ENCODE measurements at places on chromosomes 7 and 10.

- no peak for DNase-seq
Measured at GRCh38 chr10:1736972-1737221, 428 bp downstream of the ADARB2 start.

DNA sequence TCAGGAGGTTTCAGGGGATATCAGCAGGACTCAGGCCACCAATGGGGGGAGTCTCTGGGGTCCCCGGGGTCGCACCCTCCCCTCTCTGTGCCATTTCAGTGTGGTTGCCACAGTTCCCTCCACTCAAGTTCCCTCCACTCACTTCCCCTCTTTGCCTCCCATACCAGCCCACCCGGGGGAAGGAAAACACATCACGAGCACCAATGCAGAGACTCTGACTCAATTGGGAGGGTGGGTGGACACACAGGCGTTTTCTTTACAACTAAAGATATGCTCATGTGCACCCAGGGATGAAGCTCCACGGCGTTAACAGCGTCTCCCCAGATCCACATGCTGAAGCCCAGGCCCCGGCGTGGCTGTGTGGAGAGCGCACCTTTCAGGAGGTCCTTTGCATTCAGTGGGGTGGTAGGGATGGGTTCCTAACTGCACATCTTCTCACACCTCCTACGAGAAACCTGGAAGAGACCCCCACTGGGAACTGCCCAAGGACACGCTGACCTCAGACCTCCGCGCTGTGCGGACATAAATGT, 254.1 kb downstream of the ZMYND11 start:
- DNase-seq, result no peak

DNA sequence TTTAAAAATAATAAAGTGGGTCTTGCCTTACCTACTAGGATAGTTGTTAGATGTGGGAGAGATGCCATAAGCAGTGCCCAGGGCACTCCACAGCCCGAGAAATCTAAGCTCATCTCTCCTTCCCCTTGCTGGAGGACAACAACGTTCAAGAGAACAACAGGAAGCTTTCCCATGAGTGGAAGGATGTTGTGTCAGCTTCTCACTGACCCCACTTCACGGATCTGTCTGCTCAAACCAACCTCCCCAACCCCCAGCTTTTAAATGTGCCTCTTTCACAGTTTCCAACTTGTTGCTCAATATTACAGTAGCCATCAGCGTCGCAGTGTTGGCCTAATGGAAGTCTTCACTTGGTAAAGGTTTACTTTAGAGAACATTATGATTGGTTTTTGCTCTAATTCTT, 72.1 kb downstream of the PTPRE start:
- no peak for DNase-seq

DNA sequence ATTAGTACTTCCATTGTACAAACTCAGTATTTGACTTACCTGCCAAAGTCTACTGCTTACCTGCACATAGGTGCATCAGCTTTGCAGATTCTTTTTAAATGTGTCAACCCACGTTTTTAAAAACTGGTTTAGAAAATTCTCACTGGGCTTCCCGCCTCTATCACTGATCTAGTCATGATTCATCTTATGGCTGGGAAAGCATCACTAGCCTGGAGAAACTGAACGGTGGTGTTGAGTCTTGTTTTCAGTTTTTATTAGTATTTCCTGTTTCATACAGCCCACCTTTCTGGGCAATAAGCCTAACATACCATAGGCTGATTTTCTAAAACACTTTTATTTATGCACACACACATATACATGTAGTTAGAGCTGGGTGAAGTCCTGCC, 19.7 kb downstream of the DOCK1 start:
- no peak for DNase-seq

DNA sequence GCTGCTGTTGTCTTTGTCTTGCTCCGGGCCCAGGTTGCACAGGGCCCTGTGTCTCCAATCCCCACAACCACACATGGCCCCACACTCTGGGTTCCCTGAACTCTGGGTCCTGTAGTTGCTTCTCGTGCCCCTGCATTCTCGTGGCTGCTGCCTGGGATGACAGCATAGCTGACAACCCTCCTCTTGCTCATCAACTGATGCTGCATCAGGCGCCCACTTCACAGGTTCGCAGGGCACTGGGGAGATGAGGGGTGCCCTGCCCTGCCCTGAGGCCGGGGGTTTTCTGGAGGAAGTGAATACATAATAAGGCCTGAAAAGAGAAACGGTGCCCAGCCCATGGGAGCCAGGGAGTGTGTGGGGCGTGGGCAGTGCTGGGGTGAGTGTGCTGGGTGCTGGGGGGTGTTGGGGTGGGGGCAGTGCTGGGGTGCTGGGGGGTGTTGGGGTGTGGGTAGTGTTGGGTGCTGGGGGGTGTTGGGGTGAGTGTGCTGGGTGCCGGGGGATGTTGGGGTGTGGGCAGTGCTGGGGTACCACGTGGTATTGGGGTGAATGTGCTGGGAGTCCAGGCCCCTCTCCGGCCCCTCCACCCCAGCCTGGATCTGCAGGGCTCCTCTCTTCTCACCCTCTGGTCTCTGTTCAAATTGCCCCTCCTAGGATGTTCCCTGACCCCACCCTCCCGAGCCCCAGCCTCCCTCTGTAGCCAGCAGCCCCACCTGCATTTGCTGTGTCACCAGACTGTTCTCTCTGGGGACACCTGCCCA, 2.0 kb upstream of the MTG1 start:
- no peak for DNase-seq

DNA sequence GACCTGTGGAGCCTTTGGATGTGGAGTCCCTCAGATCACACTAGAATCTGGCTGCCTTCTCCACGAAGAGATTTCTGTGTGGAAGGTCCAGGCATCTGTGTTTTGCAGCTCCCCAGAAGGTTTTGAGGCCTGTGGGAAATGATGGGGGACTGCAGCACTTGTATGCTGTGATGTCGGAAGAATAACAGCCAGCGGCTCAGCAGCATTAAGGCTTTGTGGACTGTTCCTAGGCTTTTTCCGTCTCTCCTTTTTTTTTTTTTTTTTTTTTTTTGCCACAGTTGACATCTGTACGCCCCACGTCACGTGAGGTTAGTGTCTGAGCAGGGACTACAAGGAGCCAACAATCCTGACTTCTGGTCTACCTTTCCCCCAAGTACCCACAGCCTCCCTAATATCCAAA, 181.3 kb downstream of the PFKFB3 start:
- DNase-seq, result no peak

DNA sequence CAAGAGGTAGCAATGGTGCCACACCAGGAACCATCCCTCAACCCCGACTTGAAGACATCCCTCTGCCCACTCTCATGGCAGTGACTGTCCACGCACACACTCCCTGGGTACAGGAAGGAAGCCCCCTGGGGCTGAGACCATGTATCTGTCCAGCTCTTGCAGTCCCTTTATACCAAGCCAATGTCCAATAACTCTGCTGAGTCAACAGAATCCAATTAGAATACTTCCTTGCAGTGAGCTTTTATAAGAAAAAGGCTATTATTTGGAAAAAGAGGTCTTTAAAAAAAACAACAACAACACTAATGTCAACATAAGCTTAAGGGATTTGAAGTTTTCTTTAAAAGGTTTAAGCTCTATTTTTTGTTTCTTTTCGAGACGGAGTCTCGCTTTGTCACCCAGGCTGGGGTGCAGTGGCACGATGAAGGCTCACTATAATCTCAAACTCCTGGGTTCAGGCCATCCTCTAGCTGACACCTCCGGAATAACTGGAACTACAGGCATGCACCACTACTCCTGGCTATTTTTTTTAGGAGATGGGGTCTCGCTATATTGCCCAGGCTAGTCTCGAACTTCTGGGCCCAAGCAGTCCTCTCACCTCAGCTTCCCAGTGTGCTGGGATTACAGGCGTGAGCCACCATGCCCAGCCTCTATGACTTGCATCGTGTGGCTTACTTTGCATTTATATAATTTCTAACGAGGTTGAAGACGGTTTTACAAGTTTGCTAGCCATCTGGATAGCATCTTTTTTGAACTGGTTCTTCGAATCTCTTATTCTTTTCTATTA, 7.5 kb downstream of the BNIP3 start:
- DNase-seq, result no peak

- no peak for DNase-seq
Measured at GRCh38 chr7:66076462-66077329, 1.1 kb downstream of the ASL start.

DNA sequence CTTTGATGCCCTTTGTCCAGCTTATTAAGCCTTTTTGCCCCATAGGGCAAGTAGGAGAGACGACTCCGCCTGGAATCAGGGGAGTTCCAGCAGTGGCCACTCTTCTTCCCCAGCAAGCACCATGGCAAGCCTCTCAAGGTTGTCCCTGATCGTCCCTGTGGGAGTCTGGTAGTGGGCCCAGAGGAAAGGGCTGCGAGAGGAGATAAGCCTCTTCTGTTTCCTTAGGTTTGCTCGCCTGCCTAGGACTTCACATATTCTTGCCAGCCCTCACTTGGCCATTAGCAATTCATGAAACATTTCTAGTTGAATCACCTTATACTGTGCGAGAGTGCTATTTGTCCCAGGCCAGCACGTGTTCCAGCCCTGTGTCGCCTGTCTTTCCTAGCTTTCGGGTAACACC, 47.8 kb upstream of the CPN1 start:
- DNase-seq, result no peak

DNA sequence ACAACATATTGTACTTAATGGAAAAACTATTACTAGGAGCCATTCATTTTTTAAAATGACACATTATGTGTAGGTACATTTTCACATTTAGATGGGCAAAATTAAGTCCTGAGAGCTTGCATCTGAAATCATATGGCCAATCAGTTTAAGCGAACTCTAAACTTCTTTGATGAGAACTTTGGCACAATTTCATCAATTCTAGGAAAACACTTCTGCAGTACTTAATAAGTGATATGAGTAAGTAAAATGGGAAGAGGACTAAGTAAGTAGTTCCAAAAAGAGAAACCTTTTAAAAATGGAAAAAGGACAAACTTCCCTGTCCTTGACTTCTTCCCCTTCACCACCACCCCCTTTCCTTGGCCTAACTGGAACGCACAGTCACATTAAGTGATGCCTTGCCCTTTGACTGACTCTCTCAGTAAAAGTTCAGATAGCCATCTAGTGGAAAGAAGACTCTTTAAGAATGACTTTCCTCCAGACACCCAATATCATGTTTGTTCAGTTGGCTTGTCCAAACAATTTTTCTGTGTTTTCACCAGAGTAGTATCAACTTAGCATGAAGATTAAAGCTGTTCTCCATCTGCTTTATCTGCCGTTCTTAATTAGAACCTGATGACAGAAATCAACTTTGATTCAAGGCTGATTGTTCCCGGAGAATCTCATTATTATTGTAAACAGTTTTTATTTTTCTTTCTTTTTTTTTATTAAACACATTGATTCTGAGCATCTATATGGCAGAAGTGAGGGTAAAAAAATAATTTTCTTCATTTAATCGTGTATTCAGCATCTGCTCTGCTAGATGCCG, 45.1 kb downstream of the CNNM2 start:
- DNase-seq, result no peak

DNA sequence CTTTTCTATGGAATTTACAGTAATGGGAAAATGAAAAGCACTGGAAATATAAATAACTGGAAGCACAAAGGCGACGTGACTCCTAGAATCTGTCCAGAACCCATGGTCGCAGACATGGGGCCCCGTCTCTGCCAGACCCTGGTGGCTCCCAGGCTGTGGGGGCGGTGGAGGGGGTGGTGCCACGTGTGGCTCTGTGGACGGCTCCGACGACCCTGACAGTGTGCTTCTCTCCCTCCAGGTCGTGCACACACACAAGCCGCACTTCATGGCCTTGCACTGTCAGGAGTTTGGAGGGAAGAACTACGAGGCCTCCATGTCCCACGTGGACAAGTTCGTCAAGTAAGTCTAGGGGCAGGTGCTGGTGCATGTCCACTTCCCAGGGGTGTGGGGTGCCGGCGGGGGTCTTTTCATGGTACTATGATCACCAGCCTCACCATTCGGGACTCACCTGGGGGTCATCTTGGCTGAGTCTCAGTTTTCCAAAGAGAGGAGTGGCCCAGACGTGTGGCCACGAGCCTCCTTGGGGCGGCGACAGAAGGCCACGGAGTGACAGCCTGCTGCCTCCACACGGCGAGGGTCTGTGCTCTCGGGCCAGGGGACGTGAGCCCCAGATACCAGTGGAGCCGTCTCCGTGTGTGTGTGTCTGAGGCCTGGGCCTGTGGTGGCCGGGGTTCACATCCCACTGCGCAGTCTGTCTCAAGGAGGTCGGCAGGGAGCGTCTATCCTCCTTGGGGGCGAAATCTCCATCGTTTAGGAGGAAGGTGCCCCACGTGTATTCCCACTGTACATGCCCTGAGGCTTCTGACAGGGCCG, 108.2 kb downstream of the INPP5A start:
- DNase-seq, result no peak

DNA sequence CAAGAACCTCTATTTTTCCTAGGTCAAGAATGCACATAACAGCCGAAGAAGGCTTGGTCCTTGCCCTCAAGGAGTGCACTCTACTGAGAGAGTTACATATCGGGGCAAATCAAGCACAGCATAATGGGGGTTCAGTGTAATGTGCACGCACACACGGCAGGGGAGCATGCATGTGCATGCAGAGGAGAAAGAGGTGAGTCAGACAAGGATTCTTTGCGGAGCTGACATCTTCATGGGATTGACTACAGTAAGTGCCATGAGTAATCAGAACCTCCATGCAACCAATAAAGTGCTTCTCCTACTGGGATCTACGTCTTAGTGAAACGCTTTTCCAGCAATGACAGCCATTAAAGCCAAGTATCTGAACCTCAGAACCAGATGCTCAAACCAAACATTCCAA, 123.6 kb downstream of the RNF216 start:
- DNase-seq, result no peak

- DNase-seq, result no peak
Measured at GRCh38 chr7:50542132-50542531, 23.1 kb downstream of the DDC start.

DNA sequence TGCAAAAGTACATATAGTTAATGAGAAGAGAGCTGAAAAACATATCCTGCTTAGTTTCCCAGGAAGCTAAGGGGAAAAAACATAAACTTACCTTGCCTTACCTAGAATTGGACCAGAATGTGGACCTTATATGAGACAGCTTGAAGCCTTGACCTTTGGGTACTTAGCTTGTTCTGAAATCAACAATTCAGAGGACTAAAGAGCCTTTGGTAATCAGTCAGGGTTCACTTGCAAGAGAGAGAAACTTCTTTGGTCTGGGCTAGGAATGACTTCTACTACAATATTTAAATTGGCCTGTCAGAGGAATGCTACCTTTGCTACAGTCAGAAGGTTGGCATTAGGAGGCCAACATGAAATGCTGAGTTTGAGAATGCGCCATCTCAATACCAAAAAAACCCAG, 24.9 kb downstream of the SAMD8 start:
- no peak for DNase-seq
